ENCODE measurements at places on chromosomes 6 and 20.

DNA sequence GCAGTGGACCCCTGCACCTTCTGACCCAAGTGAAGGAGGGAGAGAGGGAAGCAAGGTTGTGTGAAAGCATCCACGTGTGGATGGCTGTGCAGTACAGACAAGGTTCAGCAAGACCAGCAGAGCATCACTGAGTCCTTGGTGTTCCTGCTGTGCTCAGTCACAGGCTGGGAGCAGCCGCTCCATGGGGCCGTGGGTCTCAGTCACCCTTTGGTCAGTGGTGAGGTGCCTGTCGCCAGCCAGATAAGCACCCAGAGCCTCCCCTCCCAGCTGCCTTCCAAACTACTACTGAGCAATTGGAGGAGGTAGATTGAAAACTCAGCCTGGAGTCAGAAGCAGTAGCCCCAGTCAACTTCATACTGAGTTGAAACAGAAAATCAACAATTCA, 218.9 kb downstream of the SLC24A3 start:
- DNase-seq = no peak

DNA sequence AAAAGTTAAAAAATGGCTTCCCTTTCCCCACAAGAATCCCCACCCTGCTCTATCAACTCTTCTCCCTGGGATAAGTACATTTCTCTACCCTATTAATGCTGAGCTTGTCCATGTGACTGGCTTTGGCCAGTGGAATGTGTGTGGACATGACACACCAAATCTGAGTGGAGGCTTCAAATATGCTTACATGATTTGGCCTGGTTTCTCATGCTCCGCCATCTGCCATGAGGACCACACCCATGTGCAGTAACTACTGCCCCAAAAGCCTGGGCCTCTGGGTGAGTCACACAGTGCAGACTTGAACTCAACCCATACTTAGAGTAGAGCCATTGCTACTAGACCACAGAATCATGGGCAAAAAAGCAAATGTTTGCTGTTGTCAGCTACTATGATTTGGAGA, 65.4 kb downstream of the PRND start:
- DNase-seq = no peak

GRCh38 chr6:25473447-25473846, 178.6 kb upstream of the SCGN start:
- no peak for DNase-seq

DNA sequence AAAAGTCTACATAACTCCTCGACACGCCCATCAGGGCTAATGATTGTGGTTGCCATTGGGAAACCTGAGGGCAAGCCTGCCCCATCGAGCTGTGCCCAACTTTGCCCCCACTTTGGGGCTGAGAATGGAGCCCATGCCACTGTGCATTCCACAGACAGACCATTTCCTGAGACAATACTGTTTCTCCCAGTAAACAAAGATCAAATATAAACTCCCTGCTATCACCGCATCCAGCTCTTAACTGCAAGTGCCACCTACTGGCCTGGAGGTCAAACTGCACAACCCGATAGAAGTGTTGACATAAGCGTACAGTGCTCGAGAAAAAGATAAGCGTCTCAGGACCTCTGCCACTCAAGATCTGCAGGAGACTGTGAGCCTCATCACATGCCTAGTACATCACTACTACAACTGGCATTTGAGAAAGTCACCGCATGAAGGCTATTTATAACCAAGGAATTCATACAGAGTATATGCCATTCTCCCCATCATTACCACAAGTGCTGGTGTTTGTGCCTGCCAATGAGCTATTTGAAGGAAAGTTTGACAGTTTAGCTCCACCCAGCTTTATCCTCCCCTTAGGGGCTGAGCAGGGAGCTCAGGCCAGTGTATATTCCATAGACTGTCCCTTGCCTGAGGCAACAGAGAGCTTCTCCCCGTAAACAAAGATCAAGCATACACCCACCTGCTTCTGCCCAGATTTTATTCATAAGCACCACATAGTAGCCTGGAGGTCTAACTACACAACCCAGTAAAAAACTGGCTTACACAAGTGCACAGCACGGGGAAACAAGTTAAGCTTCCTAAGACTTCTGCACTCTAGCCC, 4.5 kb upstream of the DEFB126 start:
- no peak for DNase-seq

DNA sequence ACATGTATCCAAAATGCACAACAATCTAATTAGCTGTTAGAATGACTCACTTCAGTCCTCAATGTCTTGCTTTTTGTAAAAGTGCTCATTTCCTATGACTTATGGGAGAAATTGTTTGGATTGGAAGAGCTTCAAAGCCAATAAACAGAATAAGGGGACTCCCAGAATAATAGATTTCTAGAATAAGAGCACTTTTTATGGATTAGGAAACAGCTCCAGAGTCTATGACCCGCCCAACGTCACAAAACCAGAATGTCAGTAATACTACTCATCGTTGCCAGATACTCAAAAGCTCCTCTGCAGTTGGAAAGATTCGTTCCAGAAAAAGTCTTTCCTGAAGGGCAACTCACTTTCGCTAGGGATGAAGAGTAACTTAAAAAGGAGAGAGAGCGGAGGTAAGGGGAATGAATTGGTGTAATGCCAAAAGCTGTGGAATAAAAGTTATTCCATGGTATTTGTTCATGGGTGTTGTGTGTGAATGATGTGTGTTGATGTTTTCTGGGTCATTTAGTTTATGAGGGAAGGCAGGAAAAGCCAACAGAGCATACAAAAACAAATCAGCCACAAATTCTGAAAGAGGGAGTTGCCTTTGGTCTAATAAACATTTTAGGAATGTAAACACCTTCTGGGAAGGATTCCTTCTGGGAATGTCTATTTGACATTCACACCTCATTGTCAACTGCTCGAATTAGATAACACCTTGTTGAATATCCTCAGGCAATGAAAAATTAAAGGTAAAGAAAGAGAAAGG, 64.6 kb downstream of the SYNE1 start:
- no peak for DNase-seq

- no peak for DNase-seq
Observed at GRCh38 chr6:73418081-73418741, 23.6 kb downstream of the DDX43 start.

DNA sequence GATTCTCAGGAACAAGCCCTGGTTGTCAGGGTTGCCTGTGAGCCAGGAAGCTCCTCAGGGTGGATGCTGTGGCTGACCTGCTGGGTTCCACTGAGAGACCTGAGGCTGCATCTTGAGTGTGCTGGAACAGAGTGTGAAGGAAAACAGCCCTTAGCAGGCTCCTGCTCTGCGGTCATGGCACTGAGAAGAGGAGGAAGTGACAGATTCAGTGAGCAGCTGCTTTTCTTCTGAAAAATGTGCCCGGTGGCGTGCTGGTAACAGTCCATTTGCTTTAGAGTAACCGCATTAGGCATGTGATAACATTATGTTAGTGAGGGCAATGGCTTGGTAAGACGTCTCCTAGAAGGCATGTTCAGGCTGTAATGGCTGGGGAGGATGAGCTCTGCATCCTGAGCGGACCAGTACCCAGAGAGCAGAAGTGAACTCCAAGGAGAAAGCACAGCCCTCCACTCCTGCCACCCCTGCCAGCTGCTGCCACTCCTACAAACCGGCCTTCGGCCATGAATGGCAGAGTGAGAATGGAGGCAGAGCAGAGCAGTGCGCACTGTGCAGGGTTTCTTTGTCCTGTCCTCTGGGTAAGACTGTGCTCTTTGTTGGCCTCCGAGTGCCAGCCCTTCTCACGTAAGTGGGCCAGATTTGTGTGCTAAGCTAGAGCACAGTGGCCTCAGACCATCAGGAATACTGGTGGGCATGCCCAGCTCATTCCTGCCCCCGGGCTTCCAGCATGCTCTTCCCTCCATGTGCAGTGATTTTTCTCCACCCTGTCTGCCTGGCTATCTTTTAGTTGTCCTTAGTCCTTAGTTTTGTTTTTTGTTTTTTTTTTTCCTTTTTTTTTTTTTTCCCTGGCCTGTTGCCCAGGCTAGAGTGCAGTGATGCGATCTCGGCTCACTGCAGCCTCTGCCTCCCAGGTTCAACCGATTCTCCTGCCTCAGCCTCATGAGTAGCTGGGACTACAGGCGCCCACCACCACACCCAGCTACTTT, 98.1 kb upstream of the VSTM2L start:
- DNase-seq = no peak

DNA sequence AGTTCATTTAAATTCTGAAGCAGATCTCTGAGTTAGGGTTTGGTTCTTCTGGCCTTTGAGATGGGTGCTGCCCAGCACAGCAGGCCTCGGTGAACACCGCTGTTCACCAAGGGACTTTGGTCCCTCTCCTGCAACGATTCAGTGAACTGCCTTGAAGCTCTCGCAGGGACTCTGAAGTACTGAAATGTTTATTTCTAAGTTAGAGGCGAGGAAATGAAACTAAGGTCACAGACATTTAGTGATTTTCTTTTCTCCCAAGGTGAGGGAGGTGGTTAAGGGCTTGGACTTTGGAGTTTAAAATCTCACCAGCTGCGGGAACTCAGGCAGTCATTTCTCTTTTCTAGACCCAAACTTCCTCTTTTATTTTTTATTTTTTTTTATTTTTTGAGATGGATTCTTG, 26.2 kb downstream of the E2F3 start:
- DNase-seq = no peak

GRCh38 chr20:39778431-39778830, 816.3 kb downstream of the DHX35 start:
- no peak for DNase-seq

DNA sequence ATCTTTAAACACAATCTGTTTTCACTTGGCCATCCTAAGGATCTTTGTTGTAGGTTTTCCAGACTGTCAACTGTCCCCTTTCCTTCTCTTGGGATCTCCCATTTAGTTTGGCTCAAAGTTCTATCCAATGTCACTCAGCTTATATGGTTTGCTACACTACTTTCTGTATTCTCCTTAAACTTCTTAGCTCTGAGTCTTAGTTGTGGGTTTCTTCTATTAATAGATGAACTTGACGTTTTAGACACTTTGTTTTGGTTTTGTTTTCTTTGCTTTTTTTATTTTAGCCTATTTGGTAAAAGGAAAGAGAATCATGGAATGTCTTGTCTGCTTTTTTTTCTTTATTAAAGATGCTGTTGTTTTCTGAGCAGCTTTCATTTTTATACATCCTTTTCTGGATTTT, 11.4 kb downstream of the RMND1 start:
- DNase-seq = no peak

DNA sequence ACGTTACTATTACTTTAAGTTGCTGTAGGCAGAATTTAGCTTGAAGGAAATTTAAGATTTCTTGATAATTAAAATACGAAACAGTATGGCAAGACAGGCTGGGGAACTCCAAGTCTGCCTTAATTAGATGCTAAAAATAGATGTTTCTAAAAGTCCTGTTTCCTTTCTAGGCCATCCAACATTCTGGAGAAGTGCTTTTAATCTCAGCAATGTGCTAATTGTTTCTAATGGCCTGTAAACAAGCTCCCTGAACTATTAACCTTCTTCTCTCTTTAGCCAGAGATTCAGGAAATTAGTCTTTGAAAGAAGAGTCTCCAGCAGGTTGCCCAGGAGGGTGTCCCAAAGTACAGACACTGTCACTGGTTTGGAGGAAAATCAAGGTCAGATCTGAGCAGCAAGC, 677.3 kb upstream of the AGPAT4 start:
- no peak for DNase-seq

DNA sequence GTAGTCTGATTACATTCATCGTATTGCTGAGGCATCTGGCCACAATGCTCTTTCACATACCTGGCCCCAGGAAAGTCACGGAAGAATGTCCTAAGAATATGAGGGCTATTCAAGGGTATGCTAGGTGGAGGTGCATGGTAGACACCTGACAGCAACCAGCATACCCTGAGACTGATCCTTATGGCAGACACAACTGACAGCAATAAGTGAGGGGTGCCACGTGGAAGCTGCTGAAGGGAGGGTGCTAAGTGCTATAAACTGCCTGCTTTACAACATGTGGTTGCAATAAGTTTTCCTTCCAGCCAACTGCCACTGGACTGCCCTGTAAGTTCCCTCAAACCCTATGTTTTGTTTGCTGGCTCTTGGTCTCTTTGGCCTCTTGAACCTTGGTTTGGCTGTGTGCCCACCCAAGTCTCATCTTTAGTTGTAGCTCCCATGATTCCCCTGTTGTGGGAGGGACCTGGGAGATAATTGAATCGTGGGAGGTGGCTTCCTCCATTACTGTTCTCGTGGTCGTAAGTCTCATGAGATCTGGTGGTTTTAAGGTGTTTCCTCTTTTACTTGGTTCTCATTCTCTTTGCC, 201.3 kb upstream of the MOCS1 start:
- DNase-seq = no peak

DNA sequence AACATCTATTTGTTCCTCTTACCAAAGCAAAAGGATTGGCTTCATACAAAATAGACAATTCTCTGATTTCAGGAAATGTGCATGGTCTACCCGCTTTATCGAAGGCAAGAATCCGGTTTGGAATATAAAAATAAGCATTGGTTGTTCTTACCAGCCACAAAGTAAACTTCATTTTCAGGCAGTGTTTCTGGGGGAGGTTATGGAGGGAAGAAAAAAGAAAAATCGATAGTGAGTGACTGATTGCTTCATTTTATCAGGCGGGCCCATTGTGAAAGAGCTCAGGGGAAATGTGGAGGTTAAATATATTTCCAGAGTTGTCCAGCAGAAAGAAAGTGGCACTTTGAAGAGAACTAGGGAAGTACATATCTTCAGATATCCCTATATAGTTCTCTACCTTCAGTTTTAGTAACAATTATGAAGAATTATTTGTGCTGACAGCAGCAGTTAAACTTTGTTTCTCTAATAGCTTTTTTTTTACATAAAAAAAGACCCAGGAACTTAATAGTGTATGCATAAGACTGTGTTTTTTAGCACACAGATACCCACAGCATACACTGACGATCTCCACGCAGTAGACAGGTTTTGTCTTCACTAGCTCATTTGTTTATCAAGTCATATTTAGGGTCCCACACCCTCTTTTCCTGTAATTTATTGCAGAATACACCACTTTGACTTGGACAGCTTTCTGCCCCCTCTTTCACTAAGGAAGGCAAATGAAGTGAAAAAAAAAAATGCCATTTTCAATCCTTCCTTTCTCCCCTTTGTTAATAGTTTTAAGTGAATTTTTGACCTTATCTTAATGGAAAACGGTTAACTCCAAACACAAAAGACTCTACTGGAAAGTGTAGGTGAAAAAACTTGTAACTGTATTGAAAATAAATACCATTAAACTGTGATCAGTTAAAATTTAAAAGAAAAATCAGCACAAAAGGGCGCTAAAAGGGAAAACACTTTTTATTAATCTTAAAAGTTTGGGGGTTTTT, 2.9 kb downstream of the POU3F2 start:
- no peak for DNase-seq

- no peak for DNase-seq
Observed at GRCh38 chr6:65399355-65400084, 307.5 kb downstream of the EYS start.

DNA sequence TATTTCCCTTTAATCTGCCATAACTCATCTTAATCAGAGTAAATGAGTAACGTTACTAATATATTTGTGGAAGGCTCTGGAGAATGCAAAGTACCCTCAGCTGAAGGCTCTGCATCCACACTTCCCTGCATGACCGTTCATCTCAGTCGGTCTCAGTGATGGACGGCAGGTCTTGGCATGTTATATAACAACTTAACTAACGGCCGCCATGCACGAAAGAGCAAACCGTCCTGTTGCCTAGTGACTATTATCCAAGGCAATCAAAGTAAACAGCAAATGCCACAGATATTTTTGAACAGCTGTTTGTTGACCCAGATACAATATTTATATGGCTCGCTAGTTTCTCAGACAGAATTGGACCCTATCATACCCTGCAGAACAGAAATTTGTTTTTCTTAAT, 194.9 kb upstream of the SMLR1 start:
- DNase-seq = no peak

GRCh38 chr6:155449450-155450239, 6.0 kb downstream of the NOX3 start:
- no peak for DNase-seq

- DNase-seq = no peak
Observed at GRCh38 chr6:156599978-156600590, 177.1 kb upstream of the ARID1B start.

GRCh38 chr20:22954661-22955060, 80.5 kb upstream of the SSTR4 start:
- no peak for DNase-seq
